ENCODE measurements at places on chromosomes 3 and 15. TPM values are rescaled to one million over a fixed set of nuclear protein-coding genes. Genes with fewer than 3 reads are reported as not detected.

GRCh38 chr3:58577269-58577821, at the start of gene FAM107A:
TSS of gene FAM107A (minus strand) at chr3:58577391. CDS start at chr3:58569860, 7,531 bp downstream.
- peak; percentile 58 for DNase-seq

GRCh38 chr3:53227993-53228885, 27.6 kb downstream of the TKT start:
- no peak for DNase-seq

GRCh38 chr3:182241196-182241765, 529.6 kb downstream of the SOX2 start:
- no peak for DNase-seq

DNA sequence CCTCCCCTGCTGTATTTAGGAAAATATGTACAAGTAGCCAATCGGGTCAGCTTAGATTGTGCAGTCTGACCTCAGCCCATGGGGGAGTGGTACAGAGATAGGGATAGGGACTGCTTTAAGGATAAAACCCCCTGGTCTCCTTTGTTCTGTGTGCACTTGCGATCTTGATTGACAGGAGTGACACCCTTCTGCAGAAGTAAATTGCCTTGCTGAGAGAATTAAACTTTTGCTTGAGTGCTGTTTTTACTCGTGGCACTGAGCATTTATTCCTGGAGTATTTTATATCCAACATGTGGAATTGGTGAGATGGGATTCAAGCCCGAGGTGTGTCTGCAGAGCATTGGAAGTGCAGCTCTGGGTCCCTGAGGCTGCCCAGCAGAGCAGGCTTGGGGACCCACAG, 23.9 kb upstream of the RPL32 start:
- no peak for DNase-seq

DNA sequence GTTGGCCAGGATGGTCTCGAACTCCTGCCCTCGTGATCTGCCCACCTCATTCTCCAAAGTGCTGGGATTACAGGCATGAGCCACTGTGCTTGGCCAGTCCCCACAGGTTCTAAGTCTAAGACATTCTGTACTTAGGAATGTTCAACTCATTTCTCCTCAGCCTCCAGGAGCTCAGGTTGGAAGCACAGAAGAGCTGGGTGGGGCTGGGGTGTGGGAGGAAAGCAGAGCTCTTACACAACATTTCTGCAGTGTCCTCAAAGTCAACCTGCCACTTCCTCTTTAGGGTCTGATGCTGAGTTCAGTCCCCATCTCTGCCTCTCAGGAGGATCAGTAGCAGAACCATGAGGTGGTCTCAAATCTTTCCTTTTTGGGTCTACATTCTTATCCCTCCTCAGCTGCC, 75.5 kb downstream of the MRPL46 start:
- no peak for DNase-seq

- DNase-seq, result no peak
Observed at GRCh38 chr3:179063945-179064560, 7.6 kb downstream of the ZMAT3 start.

DNA sequence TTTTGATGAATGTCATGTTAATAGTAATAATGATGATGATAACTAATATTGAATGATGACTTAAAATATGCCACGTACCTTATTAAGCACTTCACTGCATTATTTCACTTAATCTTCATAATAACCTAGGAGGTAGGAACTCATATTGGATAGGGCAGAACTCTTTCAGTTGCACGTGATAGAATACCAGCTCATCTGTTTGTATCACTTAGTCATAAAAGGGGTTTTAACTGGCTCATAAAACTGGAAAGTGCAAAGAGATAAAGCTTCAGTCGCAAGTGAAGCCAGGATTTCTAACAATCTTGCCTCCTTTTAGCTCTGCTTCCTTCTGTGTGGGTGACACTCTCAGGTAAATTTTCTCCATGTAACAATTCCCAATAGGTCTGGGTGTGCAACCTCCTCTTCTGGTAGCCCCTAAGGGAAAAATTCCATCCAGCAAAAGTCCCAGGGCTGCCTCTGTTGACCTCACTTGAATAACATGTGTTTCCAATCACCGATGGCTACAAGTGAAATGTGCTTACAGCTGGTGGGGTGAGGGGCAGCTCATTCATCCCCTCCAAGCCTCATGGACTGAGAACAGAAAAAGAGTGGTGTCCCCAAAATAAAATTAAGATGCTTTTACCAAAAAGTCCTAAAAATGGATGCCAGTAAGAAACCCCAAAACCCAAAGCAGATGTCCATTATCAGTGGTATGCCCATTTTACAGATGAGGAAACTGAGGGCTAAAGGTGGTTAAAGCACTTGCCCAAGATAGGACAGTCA, 9.3 kb downstream of the GXYLT2 start:
- no peak for DNase-seq

MED12L gene
- 22.3 TPM for total RNA-seq

ADAMTSL3 gene
- 1.1 TPM for total RNA-seq

DPPA4 gene
- total RNA-seq, result 901 TPM

SERINC4 gene
- 0.16 TPM for total RNA-seq

ADGRG7 gene
- not detected for total RNA-seq

SERPINI1 gene
- total RNA-seq, result 6.1 TPM
